ENCODE measurements at places on chromosomes 1 and 21.

GRCh38 chr1:215393476-215393875, 173.6 kb upstream of the KCTD3 start:
- DNase-seq = no peak

- DNase-seq = no peak
Measured at GRCh38 chr1:110341146-110341871, 2.1 kb downstream of the RBM15 start.

DNA sequence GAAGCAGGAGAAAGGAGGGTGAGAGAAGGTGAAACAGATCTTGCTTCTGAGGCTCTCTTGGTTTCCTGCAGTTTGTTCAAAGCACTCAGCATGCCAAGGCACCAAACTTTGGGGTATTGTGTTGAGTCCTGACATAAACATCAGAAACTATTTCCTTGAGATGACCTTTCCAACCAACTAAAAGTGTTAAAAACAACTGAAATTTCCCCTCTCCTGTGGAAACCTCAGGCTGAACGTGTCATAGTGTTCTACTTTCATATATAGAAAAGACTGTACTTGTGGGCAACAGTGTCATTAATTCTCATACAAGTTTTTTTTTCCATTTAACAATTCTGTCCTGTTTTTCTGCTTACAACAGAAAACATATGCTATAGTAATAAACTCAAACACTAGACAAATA, 6.3 kb upstream of the LYST start:
- DNase-seq = no peak

DNA sequence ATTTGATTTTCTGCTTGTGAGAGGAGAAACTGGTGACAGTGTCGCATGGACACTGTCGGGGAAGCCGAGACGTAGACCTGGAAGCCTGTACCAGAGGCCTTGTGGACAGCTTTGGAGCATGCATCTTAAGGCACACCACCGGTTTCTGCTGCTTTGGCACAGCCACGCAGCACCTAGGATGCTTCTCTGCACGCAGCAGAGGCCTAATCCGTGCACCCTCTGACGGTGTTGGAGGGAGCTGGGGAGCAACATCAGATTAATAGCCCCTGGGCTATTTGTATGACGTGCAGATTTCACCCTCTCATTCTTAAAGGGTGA, 30.3 kb downstream of the TEX35 start:
- no peak for DNase-seq

DNA sequence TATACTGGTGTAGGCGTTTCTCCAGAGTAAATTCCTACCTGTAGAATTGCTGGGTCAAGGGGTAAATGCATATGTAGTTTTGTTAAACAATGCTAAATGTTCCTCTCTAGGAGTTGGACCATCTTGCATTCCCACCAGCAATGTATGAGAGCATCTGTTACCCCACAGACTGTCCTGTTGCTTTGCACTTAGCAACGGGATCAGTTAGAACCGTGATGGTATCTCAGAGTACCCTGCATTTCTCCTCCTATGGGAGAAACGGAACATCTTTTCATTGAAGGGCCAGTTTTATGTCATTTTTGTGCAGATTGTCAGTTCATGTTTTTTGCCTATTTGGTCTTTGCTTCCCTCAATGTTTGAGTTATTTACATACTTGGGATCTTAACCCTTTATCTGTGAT, 18.0 kb upstream of the RIPPLY3 start:
- no peak for DNase-seq

GRCh38 chr1:232669981-232670747, 40.2 kb upstream of the SIPA1L2 start:
- DNase-seq = peak; percentile 54

- no peak for DNase-seq
Measured at GRCh38 chr1:111959436-111959835, 30.0 kb downstream of the KCND3 start.

GRCh38 chr1:94949681-94950661, 23.1 kb upstream of the CNN3 start:
- DNase-seq = peak; percentile 50

Measured in amniotic stem cell (primary cell).